ENCODE measurements at places on chromosomes 1 and 21. TPM values are rescaled to one million over a fixed set of nuclear protein-coding genes. Genes with fewer than 3 reads are reported as not detected.

DNA sequence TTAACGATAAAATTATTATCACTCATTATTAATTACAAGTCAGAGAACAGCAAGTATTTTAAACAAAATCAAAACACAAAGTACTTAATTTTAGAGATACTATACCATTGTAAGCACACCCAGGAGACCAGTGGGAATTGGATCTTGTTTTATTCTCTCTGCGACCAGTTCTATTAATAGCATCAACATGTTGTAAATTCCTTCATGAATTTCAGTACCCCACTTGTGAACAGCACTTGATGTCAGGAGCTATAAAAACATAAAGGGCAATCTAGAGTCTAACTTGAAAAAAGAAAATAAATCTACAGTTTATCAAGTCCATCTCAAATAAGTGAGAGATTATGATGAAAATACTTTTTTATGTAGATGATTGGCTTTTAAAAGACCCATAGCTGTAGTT lies 42.9 kb downstream of the USP24 start:
- H3K36me3 ChIP-seq: no peaks in the 10 kb centered on the region
- H3K4me1 ChIP-seq: no peaks in the 10 kb centered on the region
- H3K4me3 ChIP-seq: no peak overlapping the region

DNA sequence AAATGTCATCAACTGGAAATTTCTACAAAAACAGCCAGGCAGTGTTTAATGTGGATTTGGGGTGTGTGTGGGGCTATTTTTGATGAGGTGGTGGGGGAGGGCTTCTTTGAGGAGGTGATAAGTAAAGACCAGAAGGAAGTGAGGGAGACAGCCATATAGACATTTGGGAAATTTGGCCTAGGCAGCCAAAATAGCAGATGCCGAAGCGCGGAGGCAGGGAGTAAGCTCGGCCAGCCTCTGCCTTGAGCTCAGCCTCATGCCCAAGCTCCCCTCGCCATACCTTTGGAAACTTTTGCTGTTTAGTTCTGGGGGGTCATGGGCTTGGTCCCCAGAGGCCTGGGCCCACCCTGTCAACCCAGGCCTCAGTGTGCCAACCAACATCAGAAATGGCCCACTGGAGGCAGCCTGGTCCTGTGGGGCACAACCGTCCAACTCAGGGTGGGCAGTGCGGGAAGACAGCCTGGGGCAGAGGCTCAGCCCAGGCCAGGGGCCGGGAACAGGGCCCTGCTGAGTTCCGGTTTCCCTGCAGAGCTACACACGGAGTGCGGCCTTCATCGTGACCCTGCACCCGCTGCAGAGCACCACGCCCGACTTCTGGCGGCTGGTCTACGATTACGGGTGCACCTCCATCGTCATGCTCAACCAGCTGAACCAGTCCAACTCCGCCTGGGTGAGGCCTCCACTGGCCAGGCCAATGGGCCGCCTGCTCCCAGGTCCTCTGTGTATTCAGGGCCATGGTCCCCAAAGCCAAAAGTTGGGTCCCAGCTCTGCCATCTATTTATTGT lies 84.0 kb downstream of the PTPRU start:
- H3K4me1 ChIP-seq: no peaks in the 10 kb centered on the region
- peaks cover 6% of the 10 kb centered on the region for H3K36me3 ChIP-seq
- no peak for DNase-seq
- no peak overlapping the region for H3K27ac ChIP-seq
- no peaks in the 10 kb centered on the region for H3K27me3 ChIP-seq

- peak; percentile 72 for DNase-seq
- peaks cover 68% of the 10 kb centered on the region for H3K4me1 ChIP-seq
- H3K27me3 ChIP-seq: no peaks in the 10 kb centered on the region
- no peaks in the 10 kb centered on the region for H3K36me3 ChIP-seq
- H3K4me3 ChIP-seq: no peak overlapping the region
- H3K27ac ChIP-seq: peak overlapping the region; percentile 76
Observed at GRCh38 chr1:36248250-36248894, 24.1 kb downstream of the THRAP3 start.

The LCE3E gene
- not detected for polyA plus RNA-seq

The FAM163A gene
- polyA plus RNA-seq: 1.2 TPM

The KLF17 gene
- 0.37 TPM for polyA plus RNA-seq

The CRYAA gene
- not detected for polyA plus RNA-seq

The SPAG17 gene
- polyA plus RNA-seq: 1.8 TPM
